ENCODE measurements at places on chromosomes 1 and 21.

DNA sequence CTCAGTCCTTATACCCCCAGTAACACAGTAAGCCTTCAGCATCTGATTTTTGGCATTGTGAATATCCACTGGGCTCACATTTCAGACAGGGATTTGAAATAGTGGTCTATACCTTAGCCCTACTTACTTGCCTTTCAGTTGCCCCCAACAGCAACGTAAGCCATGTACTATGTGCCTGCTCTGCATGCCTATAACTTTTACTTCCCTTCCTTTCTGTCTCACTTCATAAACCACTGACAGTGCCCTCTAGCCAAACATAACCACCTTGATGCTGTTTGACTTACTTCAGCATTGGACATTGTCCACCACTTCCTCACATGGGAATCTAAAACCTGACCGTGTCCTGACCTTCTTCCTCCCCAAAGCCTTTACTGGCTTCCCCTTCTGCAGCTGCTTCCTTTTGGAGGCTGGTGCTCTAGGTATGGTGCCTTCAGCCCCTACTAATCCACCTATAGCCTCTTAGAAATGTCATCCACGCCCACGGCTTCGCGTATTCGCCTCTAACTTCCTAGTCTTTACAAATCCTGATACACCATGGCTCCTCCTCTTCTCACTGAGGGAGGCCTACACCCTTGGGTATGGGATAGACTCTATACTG is 3.6 kb upstream of the ZNF672 start:
- no peak for DNase-seq

DNA sequence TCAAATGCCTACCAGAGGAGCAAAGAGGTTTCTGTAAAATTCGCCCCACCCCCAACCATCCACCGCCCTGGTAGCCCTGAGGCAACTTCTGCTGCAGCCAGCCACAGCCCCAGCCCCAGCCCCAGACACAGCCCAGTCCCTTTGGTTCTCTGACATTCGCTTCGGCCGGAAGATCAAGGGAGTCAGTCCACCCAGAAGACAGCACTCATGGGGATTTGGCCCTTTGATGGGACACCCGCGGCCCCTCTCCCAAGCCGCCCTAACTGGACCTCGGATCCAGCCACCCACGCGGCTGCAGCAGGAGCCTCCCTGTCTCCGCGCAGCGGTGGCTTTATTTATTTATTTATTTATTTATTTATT is 3881.0 kb downstream of the SRGAP2C start:
- DNase-seq, result no peak

GRCh38 chr1:158055854-158056253 is 62.4 kb downstream of the KIRREL1 start:
- DNase-seq, result no peak

GRCh38 chr1:221327954-221328353 is 413.9 kb downstream of the DUSP10 start:
- no peak for DNase-seq
